H54 (cell line): ENCODE measurements at places on chromosomes 11 and 22.

DNA sequence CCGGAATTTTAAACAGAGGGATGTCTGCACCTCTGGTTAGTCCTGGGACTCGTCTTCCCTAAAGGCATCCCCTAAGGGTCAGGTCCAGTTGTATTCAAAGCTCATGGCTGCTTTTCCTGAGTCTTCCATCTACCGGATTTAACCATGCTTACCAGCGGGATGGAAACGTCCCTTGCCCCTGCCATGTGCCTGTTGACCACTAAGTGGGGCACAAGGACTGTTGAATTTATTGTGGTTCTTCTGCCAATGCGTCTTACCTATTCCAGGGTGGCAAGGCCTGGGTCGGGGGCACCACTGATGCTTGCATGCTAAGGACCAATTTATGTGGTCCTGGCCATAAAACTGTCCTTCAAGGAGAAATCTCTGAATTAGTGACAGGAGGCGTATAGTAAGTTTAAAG lies 25.6 kb downstream of the ANKRD42 start:
- DNase-seq: no peak

GRCh38 chr11:6351782-6352382 lies 31.6 kb upstream of the CAVIN3 start:
- no peak for DNase-seq

DNA sequence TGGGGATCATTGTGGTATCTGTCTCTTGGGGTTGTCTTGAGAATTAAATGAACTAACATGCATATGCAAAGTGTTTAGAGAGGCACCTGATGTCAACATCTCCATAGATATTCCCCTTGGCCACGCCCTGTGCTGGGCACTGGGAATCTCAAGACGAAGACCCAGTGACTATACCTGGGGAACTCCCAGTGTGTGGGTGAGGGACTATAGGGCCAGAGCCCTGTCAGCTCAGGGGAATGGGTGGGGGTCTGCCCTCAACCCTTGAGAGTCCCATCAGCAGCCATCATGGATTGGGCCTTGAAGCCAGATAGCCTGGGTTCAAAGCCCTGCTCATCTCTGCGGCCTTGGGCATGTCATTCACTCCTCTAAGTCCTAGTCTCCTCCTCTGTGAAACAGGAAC lies 21.6 kb upstream of the LMO1 start:
- no peak for DNase-seq

DNA sequence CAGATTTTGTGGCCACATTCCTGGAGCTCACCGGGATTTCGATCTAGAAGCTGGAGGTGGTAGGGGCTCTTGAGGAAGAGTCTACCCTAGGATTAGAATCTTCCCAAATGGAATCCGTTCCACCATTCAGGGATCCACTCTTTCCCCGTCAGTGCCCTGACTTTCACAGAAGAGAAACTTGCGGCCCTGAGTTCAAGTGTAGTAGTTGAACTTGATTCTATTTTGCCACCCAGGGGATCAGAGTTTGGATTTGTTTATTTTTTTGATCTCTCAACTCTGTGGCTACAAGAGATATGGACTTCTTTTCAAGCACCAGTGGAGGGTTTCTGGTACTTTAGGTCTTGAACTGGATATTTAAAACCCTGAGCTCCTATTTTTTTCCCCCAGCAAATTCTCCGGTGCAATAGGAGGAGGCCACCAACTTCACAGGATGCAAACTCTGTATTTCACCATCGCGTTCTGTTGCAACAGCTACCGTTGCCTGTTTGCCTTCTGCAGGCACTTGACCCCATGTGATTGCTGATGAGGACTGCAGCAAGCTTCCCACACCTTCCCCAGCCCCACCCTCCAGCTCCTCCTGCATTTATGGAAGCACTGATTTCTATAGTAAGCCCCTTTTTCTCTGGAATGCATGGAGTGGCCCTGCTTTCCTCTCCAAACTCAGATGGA lies 14.8 kb upstream of the MRGPRF start:
- no peak for DNase-seq
